A549 (cell line): ENCODE measurements at places on chromosomes 4 and X. TPM values are rescaled to one million over a fixed set of nuclear protein-coding genes. Genes with fewer than 3 reads are reported as not detected.

- no peak for DNase-seq
Measured at GRCh38 chr4:15756361-15756861, 21.7 kb upstream of the CD38 start.

DNA sequence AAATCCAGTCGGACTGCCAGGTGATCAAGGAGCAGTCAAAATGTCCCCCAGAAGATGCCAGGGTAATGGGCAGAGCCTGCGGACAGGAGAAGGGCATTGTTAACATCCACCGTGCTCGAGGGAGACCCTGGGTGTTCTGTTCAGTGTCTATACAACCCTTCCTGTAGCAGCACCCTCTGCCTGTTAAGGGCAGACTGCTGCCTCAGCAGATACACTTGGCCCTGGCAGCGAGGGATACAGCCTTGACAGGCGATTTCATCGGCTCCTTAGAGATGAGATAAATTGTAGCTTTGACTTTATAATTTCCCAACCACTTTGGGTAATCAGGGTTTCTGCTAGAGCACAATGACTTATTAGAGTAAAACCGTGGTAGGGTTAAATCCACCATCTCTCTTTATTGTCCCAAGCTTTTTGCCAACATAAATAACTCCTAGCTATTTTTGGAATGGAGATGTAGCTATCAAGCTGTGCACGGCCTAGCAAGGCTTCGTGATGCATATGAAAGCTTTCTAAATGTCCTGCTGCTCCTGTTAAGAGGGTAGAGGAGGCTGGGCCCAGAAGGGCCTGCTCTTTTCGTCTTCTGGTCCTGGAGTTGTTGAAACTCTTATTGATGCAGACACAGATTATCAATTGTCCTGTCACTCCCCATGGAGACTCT is 195.9 kb downstream of the CPEB2 start:
- no peak for DNase-seq

GRCh38 chr4:145278341-145279121 is 98.1 kb upstream of the OTUD4 start:
- no peak for DNase-seq

DNA sequence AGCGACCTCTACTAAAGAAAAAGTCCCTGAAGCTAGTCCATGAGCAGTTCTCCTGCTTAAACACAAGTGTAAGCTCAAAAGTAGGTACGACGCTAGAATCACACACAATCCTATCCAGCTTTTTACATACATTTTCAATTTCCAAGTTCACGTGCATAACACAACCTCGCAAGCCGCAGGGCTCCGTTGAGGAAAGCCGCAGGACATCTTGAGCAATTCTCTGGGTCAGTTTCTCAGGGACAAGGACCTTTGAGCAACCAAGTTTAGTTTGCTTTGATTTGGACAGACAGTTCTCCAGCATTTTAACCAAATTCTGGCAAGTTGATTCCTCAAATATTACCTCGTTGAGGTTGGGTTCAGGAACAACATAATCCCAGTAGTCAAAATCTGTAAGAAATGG is 2.5 kb downstream of the DDIT4L start:
- DNase-seq: no peak

GYG2 gene
- 11.0 to 13.6 TPM (median 12.7 TPM) in 3 replicates for polyA plus RNA-seq

GRCh38 chrX:20263474-20263873 is 3.2 kb downstream of the RPS6KA3 start:
- peak; percentile 29 for DNase-seq

- no peak for DNase-seq
Measured at GRCh38 chr4:124635331-124635730, 77.2 kb downstream of the ANKRD50 start.

DNA sequence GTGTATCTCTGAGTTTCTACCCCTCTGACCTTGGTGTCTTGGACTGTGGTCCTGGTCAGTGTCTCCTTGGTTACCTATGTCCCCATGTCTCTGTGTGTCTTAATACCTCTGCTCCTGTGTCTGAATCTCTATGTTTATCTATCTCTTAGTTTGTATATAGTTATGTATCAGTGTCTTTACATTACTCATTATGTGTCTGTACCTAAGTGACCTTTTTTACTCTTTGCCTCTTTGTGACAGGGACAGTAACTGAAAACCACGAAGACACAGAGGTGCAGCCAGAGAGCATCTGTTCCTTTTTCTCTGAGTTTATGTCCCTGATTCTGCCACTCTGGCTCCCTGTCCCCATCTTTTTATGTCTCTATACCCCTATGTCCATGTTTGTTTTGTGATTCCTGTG is 49.4 kb downstream of the ITIH6 start:
- no peak for DNase-seq

- DNase-seq: peak; percentile 7
Measured at GRCh38 chr4:30717208-30718020, 2.8 kb upstream of the PCDH7 start.

DNA sequence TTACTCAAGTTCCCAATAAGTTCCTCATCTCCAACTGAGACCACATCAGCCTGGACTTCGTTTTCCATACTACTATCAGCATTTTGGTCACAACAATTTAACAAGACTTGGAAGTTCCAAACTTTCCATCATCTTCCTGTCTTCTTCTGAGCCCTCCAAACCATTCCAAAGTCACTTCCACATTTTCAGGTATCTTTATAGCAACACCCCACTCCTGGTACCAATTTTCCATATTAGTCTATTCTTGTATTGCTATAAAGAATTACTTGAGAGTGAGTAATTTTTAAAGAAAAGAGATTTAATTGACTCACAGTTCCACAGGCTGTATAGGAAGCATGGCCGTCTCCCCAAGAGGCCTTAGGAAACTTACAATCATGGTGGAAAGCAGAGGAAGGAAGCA is 138.6 kb upstream of the GPRIN3 start:
- no peak for DNase-seq
